ENCODE measurements at places on chromosomes 2 and 18.

DNA sequence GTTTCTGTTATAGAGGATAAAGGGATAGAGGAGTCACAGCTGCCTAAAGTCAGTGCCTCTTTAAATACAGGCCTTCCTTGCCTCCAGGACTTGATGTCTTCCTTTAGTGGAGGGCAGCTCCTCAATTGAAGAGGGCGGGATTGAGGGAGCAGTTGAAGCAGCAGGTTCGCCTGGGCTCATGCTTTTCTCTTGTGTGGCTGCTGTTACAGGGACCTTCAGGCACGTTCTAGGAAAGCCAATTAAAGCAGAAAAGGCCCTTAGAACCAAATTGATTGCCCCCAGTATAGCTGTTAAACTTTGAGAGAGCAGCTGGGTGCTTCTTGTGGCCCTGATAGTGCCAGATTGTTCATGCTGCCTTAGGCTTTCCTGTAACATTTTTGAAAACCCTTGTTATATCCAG lies 42.0 kb upstream of the LTBP1 start:
- no peak for DNase-seq

DNA sequence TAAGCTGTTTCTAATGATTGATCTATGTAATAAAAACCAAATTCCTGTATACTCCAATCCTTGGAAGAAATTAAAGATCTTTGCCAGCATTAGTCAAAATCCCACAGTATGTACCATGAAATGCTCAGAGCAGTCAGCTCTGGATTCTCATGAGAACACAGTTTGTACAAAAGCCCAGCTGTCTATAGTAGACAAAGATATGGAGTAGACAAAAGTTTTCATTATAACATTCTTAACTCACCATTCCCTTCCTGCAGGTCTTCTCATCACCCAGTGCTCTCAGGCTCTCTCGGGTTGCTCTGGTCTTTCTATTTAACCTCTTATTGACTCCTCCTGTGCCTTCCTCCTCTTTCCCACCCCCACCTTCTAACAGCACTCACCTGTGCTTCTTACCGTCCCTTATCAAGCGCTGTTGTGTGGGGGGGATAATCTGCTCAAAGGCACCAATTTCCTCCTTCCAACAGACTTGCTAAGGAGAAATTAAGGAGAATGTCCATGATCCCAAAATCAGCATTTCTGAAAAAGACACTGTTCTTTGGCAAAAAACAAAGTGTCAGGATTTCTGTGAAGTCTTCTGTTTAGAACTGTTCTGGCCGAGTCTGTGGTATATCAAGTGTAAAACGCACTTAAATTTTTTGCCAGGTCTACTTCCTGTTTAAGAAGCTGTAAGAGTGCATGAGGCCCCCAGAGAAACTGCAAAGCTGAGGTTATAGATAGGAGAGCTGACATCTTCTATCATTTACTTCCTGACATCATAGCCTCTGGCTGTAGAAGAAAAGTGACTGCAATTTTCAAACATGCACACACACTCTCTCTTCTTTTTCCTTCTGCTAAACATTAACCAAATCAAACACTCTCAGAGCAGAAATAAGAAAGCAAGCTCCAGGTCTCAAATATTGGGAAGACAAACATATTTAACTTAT lies 144.1 kb downstream of the EVA1A start:
- DNase-seq = no peak

DNA sequence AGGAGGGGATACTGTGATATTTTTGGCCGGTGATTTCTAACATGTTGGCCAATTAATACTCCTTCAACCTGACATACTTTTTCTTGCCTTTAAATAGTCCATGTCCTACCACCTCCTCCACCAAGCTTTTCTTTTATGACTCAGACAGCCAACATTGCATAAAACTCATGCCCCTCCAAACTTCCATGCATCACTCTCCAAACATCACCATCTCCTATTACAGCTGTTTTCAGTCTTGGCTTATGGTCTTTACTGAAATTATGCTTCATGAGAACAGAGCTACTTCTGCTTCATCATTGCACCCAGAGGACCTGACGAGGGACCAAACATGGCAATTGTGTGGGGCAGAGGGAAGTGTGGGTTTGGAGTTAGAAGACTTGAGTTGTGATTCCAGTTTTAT lies 305.4 kb downstream of the LPIN1 start:
- no peak for DNase-seq

- no peak for DNase-seq
Measured at GRCh38 chr2:191539068-191539467, 138.9 kb upstream of the NABP1 start.

GRCh38 chr2:174013315-174013751 lies 48.2 kb upstream of the SP3 start:
- no peak for DNase-seq

GRCh38 chr18:23816740-23817139 lies 127.5 kb downstream of the LAMA3 start:
- no peak for DNase-seq

- DNase-seq = no peak
Measured at GRCh38 chr2:189633392-189633811, 27.9 kb upstream of the ASNSD1 start.

GRCh38 chr18:74996055-74996454 lies 212.9 kb downstream of the PTGR3 start:
- DNase-seq = no peak

GRCh38 chr18:59021500-59021899 lies 118.2 kb upstream of the SEC11C start:
- DNase-seq = no peak
